ENCODE measurements at places on chromosomes 7 and 10.

DNA sequence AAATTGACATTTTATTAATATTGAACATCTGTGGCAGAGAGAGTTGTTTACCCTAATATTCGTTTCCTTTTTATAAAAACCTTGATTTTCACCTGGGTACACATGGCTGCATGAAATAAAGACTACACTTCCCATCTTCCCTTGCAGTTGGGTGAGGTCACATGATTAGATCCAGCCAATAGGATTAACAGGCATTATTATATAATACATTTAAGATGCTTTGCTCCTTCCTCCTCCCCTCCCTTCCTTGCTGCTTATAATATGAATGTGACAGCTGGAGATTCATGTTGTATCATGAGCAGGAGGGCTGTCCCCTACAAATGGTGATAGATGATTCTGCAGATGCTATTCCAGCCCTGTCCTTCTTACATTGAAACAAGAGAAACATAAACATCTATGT lies 146.6 kb downstream of the SH2D4B start:
- DNase-seq, result no peak

DNA sequence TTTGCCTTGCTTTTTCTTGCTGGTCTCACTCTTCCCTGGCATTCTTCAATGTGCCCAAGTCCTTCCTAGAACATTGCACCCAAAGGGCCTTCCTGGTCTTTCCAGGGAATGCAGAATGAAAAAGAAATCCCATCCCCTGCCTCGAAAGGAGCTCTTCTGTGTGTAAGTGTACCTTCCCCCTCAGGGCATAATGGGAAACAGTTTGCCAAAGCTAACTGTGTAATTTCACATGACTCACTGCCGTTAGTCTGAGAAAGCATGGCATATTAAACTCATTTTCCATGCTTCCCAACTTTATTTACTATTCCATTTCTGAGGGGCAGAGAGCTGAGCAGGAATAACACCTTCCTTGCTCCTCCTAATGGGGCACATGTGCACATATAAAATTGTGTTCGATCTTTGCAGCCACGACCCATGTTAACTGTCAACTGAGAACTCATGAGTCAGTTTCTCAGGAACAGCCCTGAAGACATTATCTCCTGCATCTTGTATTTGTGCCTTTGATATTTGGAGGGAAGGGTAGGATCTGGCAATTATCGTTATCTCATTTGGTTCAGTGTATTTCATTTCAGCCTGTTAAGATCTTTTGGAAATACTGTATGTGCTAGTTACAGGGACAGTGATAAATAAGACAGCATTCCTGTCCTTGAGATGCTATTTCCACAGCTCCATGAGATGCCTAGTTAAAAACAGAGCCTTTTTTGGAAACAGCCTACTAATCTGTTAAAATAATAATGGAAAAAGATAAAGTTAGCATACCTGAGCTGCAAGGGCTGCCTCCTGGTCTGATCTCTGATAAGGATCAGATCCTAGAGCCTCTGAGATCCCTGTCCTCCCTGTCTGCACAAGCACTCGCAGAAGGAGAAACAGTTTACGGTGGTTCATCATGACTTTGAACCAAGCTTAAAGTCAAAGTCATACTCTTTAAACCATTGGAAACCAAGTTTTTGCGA lies 42.3 kb downstream of the IKZF1 start:
- no peak for DNase-seq

- DNase-seq, result no peak
Observed at GRCh38 chr10:123743441-123744223, 77.5 kb downstream of the GPR26 start.

- DNase-seq, result no peak
Observed at GRCh38 chr10:108970016-108970415, 953.3 kb downstream of the XPNPEP1 start.

- no peak for DNase-seq
Observed at GRCh38 chr7:13908667-13909397, 80.6 kb downstream of the ETV1 start.

DNA sequence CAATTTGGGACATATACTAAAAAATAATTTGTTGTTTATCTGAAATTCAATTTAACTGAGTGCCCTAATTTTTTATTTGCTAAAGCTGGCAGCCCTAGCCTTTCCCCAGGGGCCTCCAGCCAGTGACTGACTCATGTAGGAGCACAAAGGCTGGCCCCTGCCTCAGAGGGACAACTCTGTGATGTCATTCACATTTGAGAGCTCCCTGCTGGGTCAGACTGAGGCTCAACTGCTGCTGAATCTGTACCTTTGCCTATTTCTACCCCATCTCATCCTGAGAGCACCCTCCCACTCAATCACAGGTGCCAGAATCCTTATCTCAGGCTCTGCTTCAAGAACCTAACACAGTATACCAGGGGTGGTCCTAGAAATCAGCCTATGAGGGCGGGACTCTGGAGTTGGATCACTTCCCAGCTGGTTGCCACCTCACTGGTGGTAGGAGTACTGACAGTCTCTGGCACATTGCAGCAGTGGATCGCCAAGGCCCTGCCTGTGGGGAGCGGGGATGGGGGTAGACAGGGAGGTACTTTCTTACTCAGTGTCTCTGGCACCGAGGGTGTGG lies 11.6 kb downstream of the GCK start:
- DNase-seq, result no peak

DNA sequence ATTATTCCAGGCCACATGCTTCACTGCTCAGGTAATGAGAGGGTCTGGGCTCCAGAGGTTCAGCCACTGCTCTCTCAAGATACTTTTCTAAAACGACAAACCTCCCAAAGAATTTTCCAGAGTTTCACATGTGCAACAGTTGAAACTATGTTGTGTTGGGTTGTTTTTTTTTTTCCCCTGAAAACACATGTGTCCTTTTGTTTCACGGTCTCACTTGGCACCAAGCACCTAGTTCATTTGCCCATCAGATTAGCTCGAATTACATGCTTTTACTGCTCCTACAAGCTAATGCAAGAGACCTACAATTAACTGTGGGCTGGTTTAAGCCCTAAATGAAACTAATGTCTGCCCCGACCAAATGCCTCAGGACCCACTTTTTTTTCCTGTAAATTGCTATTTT lies 313.3 kb downstream of the FGFR2 start:
- no peak for DNase-seq
